NCI-H748 treated with DMSO at 0.1 percent for 48 hours (cell line): ENCODE measurements at places on chromosomes 1 and 21.

DNA sequence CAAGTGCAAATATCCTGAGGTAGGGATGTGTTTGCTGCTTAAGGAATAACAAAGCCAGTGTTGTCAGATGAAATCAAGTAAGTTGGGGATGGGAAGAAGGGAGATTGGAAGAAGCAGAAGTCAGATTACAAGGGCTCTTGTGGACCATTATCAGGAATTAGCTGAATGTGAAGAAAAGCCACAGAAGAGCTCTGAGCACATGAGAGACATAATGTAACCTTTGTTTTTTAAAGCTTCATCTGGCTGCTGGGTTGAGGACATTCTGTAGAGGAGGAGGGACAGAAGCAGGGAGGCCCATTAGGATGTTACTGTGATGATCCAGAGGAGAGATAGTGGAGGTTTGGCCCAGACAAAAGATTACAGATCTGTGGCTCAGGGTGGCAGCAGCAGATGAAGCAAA lies 111.7 kb downstream of the DUSP10 start:
- DNase-seq, result no peak

- no peak for DNase-seq
These were observed 553 bp downstream of the PTGER3 start for GRCh38 chr1:71046891-71047634.

DNA sequence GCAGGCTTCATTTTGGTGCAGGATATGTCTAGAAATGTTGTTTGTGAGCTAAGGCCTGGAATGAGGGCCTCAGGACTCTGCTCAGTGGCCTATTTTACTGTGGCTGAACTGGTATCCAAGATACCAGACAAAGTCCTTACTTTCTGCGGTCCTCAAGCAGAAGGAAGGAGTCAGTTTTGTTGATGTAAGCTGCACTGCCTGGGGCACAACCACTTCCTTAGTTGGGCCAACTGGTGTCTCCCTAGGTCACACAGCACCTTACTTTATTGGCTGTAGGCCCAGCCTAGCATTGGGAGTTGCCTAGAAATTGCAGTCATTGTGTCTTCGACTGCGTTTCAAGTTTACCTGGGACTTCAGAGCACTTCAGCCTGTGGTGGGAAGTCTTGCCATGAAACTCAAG lies 1322.7 kb downstream of the AMY1C start:
- DNase-seq, result no peak

DNA sequence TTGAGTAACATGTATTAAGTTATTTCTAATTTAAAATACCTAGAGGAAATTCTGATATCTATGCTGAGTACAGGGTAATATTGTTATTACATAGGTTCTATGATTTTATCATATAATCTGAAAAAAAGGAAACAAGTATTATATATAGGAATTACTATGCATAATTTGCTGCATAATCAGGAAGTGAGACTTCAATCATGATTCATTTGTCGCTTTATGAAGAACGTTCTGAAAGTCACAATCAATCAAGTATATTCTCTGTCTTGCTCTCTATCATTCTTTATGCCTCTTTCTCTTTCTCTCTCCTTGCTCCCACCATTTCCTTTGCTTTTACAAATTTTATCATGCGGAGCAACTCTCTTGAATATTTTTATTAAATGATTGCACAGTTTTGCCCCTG lies 1130.3 kb downstream of the PLA2G4A start:
- no peak for DNase-seq

GRCh38 chr1:27428316-27429028 lies 36.0 kb downstream of the GPR3 start:
- no peak for DNase-seq

DNA sequence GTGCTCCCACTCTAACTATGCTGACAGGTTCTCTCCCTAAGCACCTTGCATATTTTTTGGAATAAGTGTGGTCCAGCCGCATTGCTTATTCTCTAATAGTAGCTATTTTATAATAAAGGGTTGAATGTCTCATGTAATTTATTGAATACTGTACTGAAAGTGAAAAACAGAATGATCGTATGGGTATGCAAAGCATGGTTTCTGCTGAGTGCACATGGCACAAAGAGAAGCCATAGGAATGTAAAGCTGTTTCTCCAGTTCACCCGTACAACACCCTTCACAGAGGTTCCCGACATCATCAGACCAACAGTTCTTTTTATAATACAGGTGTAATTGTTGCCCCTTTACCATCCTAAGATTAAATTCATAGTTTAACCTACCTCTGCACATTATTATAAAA lies 8.9 kb upstream of the HAO2 start:
- DNase-seq, result no peak

DNA sequence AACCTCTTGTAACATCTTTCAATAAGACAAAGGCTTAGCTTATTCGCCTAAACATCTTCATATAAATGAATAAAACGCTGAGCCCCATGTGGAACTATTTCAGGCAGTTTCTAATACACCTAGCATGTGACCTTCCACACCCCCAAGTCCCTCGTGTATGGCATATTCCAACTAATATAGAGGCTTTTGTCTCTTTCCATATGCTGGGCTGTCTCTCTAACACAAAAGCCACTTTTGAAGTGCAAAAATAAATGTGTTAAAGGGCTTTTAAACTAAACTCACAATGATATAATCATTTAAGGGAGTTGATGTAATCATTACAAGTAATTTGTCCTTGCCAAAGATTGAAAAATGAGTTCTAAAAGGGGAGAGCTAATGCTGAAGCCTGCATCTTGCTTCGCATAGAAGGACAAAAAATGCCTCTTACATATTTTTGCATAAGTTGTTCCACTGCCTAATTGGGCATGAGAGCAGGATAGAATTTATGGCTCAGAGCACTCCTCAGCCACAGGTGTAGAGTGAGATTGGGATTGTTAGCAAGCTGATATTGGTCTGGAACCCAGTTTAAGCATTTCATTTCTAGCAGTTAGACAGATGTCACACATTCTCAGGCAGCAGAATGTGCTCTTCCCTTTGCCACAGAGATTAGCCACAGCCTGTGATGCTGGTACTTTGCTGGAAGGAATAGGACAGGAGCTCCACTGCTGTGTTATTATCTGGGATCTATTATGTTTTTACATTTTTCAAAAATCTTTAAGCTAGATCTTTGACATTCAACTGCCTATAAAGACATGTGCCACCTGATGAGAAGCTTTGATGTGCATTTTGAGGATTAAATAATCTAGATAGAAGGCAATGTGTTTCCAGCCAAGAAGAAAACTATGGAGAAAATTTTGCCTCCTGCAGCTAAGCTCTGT lies 1044.4 kb downstream of the ADGRL2 start:
- no peak for DNase-seq

DNA sequence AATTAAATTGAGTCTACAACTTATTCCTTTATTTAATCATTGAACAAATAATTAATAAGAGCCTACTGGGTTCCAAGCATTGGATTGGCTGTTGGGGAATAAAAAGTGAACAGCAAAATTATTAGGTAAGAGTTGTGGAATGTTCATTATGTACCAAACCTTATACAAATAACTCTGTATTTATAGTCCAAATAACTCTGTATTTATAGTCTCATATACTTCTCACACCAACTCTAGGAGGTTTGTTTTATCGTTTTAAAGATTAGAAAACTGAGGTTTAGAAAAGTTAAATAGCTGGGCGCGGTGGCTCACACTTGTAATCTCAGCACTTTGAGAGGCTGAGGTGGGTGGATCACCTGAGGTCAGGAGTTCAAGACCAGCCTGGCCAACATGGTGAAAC lies 40.6 kb downstream of the RGS2 start:
- no peak for DNase-seq

- DNase-seq, result peak; percentile 28
These were observed 58.7 kb downstream of the RABGAP1L start for GRCh38 chr1:174217787-174218574.

DNA sequence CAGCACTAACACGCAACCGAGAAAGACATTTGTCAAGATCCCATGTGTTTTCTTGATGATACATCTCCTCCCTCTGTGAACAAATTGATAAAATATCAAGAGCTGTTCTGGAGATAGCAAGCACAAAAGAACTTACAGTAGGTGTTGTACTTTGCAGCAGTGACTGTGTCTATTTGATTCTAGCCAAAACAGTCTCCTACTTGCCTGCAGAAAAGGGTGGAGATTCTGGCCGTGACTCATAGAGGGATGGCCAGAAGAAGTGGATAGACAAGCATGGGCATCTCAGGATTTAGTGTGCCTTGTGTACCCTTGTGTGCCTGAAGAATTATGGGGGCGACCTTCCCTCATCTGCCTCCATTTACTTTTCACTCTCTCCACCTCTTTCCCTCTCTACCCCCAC lies 458.4 kb upstream of the LRRC7 start:
- no peak for DNase-seq

DNA sequence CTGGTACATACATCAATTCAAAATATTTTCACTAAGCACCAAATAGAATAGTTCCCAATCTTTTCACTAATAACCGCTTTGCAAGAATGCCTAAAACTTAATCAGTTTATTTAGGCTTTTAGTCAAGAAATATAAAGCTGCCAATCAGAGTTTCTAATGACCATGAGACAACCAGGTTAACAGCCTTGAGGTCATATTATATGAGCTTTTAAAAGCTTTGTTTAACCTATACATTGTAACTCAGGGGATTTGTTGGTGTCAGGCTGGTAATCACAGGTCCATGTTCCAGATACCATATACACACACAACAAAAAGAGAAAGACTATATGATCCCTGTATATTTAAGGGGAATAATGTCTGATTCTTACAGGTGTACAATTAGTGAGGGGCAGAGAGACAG lies 246.2 kb upstream of the ADGRL2 start:
- DNase-seq, result peak; percentile 70

- no peak for DNase-seq
These were observed 24.5 kb downstream of the PLEKHM2 start for GRCh38 chr1:15708486-15709137.

GRCh38 chr1:233505130-233505529 lies 108.8 kb upstream of the KCNK1 start:
- DNase-seq, result no peak

DNA sequence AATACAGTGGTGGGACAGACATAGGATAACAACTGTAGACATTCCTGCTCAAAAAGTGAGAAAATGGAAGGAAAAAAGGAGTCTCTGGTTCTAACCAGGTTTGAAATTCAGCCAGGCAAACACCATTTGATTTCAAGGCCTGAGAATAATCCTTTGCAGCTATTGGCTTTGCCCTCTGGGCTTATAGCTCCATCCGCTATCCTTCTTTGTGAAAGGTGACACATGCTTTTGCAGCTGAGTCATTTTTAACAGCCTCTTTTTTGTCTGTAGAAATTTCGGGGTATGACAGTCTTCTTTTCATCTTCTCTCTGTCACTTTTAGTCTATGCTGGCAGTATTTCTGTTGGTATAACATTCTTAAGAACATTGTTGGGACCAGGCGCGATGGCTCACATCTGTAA lies 16.2 kb downstream of the SDHC start:
- no peak for DNase-seq

GRCh38 chr1:183734543-183735036 lies 70.3 kb upstream of the RGL1 start:
- DNase-seq, result no peak

GRCh38 chr1:204616641-204617040 lies 68.9 kb downstream of the LRRN2 start:
- DNase-seq, result no peak

GRCh38 chr1:23529146-23530086 lies 1.6 kb downstream of the E2F2 start:
- DNase-seq, result no peak

DNA sequence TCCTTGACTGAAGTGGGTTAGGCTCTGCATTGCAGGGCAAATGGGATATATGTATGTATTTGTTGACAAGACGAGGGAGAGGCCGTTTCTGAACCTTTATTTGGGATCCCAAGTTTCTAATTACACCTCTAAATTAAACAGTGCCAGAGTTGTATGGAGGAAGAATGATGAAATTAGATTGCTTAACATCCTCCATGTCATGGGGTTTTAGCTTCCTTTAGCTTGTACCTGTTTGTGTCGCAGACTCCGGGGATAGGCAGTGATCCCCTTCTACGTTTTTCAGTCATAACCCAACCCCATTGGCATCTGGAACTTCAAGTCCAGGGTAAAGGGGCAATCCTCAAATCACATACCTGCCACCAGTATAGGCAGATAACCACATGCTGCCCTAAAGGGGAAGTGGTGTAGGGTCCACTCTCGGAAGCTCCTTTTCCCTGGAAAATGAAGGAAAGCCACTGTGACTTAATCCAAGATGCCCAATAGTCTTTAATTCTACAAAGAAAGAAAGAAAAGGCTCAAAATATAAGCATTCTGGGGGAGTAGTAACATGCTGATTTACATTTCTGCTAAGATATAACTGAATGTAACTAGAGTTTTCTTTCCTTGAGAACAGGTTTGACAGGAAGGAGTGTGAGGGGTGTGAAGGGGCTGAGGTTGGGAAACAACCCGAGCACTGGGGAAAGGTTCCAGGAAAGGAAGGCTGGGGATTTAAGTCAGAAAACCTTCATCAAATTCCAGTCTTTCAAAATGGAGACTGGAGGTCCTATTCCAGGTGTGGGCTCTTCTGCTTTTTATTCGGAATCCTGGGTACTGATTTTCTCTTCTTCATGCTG lies 77.6 kb downstream of the RGL1 start:
- no peak for DNase-seq
